ENCODE measurements at places on chromosomes 13 and 19.

GRCh38 chr13:86445672-86446071 lies 646.5 kb upstream of the SLITRK6 start:
- no peak for DNase-seq

DNA sequence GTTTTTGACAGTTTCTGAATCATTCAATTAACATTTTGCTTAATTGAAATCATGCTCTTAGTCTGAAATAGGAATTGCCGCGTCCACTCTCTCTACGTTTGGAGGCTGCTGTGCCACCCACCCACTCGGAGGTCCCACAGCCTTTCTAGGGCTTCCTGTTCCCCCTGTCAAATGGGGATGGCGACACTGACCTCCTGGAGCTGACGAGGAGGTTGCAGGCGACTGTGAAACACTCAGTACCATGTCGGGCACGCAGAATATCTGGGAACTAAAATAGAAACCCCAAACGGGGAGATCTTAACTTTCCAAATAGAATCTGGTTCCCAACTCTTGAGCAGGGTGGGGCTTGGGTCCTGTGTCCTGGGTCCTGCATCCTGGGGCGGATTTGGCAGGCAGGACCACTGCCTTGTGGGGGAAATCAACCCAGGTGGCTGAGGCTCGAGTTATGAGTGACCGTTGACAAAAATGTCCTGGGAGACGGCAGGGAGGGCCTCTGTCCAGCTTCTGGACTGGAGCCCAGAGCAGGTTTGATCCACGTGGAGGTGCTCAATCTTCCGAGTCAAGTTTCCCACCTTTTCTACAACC lies 124.6 kb downstream of the RAB20 start:
- no peak for DNase-seq

DNA sequence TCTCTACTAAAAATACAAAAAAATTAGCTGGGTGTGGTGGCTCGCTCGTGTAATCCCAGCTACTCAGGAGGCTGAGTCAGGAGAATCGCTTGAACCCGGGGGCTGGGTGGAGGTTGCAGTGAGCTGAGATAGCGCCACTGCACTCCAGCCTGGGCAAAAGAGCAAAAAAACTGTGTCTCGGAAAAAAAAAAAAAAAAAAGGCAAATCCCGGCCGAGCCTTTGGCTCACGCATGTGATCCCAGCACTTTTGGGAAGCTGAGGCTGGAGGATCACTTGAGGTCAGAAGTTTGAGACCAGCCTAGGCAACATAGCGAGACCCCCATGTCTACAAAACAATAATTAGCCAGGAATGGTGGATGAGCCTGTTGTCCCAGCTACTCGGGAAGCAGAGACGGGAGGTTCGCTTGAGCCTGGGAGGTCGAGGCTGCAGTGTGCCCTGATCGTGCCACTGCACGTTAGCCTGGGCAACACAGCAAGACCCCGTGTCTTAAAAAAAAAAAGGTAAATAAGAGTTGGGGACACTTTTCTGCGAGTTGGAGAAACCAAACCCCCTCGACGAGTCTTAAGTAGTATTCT lies 574 bp upstream of the GPX4 start:
- no peak for DNase-seq

DNA sequence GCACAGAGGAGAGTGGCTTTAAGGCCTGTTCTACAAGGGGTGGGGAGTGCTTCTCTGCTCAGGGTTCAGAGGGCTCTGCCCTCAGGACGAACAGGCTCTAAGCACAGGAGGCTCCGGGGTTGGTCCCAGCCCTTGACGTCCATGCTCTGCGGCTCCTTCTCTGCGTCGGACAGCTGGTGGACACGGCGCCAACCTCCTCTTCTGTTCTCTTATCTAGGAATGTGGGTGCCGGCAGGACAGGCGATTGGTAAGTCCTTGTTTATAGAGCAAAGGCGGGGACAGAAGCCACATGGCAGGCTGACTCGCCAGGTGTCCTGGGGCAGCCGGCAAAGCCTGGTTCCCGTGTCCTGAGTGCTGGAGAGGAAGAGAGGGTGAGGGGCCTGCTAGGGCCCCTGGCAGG lies 8.4 kb upstream of the RPS15 start:
- no peak for DNase-seq

- DNase-seq = no peak
Measured at GRCh38 chr19:6787393-6787792, 14.9 kb downstream of the VAV1 start.

- no peak for DNase-seq
Measured at GRCh38 chr19:35734889-35735288, 7.4 kb downstream of the IGFLR1 start.

- DNase-seq = no peak
Measured at GRCh38 chr13:36192166-36192565, 22.2 kb downstream of the SOHLH2 start.

- DNase-seq = no peak
Measured at GRCh38 chr13:57857945-57858344, 226.4 kb downstream of the PCDH17 start.
